ENCODE measurements at places on chromosomes 7 and 10. TPM values are rescaled to one million over a fixed set of nuclear protein-coding genes. Genes with fewer than 3 reads are reported as not detected.

GRCh38 chr7:127598318-127598717, 4.8 kb downstream of the FSCN3 start:
- no peak for DNase-seq

GRCh38 chr7:94618126-94618525, 37.8 kb downstream of the SGCE start:
- no peak for DNase-seq

- no peak for DNase-seq
Measured at GRCh38 chr7:149325248-149325647, 63.3 kb downstream of the ZNF783 start.

DNA sequence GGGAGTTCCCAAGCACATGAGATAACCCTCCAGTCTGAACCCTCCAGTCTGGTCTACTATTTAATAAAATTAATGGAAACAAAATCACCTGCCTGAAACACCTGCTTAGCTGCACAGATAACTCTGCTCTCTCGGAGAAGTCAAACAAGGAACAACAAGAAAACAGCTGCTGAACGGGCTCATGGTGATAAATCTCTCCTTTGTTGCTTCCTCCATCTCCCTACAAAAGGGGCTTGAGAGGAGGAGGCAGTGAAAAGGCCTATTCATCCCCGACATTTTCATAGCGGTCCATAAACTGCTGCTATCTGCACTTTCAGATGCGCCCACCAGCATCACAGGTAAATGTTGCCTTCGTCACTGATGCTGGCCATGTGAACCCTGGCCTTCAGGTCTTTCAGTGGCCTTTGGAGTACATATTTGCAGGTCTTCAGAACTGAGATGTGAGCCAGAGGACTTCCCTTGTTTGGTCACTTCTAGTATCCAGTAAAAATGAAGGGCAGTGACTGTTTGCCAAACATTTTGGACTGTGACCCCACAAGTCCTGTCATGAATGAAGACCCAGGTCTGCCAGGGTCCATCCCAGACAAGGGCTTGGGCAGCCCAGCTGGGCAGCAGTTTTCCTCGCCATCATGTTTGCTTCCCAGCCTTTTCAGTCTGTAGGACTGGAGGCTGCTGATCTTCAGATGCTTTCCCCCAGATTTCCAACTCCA, 15.9 kb downstream of the FKBP6 start:
- no peak for DNase-seq

DNA sequence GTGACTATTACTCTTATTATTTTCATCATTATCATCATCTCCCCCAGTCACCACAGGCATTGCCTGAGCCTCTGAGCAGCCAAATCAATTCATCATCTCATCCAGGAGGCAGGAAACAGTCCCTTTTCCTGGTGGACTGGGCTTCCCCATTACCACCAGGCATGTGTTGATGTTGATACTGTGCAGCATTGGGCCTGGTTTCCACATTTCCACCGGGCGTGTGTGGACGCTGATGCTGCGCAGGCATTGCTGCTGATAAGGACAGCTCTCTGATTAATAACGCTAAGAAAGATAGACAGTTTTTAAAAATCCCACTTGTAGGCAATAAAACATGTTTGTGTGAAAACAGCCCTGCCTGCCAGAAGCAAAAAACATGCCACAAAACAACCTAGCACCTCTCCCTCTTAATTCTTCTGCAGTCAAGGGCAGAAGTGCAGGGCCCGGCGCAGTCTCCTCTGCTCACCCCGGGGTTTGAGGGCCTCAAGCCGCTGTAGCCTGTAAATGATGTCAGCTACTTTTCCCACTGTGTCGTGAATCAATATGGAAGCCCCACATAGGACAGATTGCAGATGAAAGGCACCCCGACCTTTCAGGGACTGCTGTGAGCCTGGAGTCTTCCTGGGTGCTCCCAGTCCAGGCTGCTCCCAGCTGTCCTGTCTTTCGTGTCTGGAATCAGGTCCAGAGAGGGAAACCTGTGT, 216.0 kb downstream of the WDR37 start:
- DNase-seq = no peak

- DNase-seq = no peak
Measured at GRCh38 chr7:14207138-14207537, 217.7 kb upstream of the ETV1 start.

The HKDC1 gene
- 0.13 TPM for total RNA-seq

DNA sequence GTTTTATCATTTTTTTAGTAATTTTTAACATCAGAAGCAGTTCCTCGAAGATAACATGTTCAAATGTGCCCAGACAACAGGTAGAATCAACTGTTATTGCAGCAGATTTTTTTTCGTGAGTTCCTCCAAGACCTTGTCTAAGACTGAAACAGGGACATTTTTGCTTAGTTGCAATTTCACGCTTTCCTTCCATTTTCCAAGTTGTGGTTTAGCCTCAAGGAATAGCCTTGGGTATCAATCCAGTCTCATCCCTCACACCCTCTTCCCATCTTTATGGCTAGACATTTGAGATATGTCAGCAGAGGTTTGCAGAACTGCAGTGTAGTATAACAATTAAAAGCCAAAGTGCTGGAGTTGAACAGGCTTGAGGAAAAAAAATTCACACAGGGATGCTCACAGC, 152.5 kb downstream of the SORCS1 start:
- no peak for DNase-seq

GRCh38 chr10:3512263-3512662, 272.7 kb downstream of the KLF6 start:
- DNase-seq = no peak

GRCh38 chr10:111522551-111522950, 445.7 kb downstream of the ADRA2A start:
- DNase-seq = no peak

DNA sequence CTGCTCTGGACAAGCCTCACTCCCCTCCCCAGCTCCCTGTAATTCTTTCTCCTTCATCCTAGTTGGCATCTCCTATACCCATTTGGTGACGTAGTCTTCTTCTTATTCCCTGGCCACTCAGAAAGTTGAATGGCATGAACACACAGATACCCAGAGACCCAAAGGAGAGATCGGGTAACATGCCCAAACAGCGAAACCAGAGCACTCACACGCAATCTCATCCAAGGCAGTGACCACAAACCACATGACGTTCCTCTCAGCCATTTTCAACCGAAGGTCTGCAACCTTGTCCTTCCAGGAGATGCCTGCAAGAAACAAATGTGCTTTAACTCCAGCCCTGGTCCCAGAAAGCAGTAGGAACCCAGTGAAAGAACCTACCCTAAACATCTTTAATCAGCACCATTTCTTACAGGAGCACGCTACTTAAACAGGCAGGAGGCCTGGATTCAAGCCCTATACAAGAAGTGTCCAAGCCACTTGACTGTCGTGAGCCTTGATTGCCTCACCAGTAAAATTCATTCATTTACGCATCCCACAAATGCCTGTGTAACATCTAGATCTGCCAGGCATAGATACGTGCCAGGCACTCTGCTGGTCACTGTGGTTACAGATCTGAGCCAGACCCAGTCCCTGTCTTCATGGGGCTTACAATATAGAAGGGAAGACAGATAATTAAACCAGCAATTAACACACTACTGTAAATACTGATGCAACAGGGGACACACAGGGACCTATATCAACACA, 37.1 kb downstream of the XPNPEP1 start:
- no peak for DNase-seq

- peak; percentile 26 for DNase-seq
Measured at GRCh38 chr7:128404886-128405470, 4.8 kb downstream of the IMPDH1 start.

The ABCB4 gene
- under 0.01 TPM for total RNA-seq

The RAMP3 gene
- 32.3 TPM for total RNA-seq

DNA sequence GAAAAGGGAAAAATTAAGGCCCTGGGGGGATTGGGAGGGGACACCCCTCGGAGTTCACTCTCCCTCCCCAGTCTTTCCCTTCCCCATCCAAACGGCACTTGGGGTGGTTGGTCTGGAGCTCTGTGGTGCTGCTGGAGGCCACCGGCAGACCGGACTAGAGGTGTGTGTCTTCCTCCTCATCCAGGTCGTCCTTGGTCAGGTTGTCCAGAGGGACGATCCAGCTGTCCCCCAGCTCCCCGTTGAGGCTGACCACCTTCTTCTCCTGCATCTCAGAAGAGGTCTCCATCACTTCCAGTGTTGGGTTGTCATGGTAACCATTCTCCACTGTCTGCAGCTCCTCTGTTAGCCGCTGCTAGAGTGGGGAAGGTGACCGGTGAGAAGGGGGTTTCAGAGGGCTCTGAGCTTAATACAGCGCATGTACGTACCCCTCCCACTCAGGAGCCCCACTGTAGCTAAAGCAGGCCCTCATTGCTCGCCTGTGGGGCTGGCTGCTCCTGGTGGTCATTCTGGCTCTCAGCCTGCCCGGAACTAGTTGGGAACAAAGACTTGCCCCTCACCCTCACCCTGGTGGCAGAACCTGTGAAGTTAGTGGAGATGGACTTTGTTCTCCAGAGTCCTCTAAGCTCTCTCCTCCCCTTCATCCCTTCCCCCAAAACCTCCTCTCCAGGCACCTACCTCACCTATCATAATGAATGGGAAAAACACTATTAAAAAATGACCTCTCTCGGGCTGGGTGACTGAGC, 52.1 kb downstream of the PODXL start:
- DNase-seq = no peak

The UNCX gene
- total RNA-seq = not detected

DNA sequence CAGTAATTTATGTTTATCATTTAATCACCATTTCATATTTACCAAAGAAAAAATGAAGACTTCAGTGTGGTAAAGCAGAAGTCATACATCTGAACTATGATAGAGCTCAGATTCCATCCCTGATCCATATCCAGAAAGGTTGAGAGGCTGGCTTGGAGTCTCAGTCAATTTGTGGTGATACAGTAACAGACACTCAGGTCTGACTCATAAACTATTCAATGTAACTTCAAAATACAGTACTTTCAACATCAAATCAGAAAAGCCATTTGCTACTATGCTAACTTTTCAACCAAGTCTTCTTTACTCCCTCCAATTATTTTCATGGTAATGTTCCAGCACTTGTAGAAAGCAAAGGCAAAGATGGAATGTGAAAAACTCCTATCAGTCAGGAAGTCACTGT, 190.4 kb downstream of the HDAC9 start:
- no peak for DNase-seq

The GALNT17 gene
- total RNA-seq = not detected

The GTF2IRD1 gene
- total RNA-seq = 6.8 TPM

The OR2A1 gene
- under 0.01 TPM for total RNA-seq

DNA sequence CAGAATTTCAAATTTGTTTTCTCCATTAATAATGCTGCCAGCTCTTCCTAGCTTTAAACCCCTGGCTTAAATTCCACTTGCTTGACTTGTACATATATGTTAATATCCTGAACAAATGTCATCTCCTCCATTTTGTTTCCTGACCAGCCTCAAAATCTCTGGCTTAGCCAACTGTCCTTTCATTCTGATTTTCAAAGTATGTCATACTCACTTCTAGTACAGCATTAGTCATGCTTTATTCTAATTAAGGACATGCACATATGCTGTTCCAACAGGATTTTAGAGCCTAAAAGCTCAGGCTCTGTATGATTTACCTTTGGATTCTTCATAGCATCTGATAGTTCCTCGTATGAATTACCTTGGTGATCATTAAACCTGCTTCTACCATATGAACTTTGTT, 158.3 kb downstream of the ZNF438 start:
- no peak for DNase-seq

The ATOH7 gene
- not detected for total RNA-seq

- DNase-seq = peak; percentile 63
Measured at GRCh38 chr7:95871075-95871848, 98.9 kb downstream of the DYNC1I1 start.

- no peak for DNase-seq
Measured at GRCh38 chr10:109474812-109475211, 448.5 kb downstream of the XPNPEP1 start.

GRCh38 chr10:87873656-87874055, 10.2 kb downstream of the PTEN start:
- DNase-seq = no peak

DNA sequence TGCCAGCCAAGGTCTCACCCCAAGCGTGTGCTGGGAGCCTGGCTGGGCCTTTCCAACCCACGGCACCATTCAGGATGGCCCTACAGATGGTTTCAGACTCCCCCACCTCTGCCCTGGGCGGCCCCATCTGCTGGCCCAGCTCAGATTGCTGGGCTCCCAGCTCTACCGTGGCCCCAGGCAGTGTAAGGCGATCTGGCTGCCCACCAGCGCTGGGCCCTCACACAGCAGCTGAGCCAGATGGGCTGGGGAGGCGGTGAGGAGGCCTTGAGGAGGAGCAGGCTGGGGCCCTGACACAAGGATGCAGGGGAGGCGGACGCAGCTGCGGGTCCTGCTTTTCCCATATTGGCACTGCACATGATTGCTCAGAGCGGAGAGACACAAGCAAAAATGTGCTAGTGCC, 162.8 kb downstream of the NRF1 start:
- DNase-seq = no peak

DNA sequence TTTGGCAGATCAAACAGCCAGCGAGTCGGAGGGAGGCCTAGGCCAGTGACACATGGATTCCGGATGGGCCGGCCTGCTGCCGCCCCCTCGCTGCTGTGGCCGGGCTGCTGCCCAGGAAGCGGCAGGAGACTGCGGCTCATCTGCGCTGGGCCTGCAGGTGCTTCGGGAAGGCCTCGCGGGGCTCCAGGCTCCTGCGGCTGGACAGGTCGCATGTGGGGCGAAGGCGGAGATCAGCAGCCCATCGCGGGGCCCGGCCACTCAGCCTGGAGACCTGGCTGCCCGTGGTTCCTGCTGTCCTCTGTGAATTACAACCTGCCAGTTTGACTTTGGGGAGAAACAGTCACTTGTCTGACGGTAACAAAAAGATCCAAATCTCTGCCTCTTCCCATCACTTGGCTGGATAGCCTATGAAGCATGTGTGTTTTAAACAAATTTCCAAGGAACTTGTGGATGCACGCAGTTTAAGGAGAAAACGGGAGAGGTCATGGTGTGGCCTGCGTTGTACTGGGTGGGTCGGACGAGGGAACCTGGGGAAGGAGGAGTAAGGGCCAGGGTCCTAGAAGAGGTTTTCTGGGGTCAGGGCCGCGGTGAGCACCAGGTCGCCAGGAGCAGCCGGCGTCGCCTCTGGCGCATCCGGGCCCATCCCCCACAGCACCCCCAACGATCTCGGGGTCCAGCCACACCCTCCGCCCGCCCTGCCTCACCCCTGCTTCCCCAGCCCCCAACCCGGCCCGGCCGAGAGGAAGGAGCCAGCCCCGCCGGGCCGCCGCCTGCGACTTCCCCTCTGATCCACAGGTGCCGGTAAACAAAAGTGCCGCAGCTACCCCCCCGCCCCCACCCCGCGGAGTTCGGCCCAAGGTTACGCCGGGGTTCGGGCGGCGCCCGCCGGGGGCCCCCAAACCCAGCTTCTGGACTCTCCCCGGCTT, 1.6 kb downstream of the SPOCK2 start:
- DNase-seq = no peak

The SEMA3E gene
- 0.26 TPM for total RNA-seq

- no peak for DNase-seq
Measured at GRCh38 chr10:71336632-71337031, 17.6 kb downstream of the SLC29A3 start.
